ENCODE measurements at places on chromosomes 11 and 22.

- no peak for DNase-seq
Observed at GRCh38 chr22:21030621-21031544, 1.5 kb downstream of the SLC7A4 start.

DNA sequence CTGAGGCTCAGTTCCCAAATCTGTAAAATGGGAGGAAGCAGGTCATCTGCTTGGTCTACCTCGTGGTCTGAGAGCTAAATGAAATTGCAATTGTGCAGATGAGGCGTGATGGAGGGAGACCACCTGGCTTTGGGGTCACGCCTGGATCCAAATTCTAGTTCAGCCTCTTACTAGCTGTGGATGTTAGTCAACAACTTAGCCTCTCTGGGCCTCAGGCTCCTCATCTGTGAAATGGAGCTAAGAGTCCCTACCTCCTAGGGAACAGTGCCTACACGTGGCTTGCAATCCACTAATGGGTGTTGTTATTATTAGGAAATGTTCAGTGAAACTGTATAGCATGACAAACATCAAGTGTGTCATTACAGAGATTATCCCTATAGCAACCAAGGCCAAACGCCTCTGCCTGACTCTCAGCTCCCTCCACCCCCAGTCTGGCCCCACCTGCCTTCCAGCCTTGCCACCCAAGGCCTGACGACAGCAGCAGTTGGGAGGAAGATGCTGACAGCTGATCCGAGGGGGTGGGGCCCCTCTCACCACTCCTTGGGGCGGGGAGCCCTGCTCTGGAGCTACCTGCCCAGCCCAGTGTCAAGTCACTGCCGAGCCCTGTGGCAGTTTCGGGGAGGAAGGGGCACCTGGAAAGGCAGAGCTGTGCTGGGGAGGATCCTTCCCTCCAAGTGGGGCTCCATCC, 1.7 kb upstream of the RHOD start:
- DNase-seq = peak; percentile 96

- DNase-seq = no peak
Observed at GRCh38 chr22:21718499-21718898, 17.1 kb downstream of the YPEL1 start.

DNA sequence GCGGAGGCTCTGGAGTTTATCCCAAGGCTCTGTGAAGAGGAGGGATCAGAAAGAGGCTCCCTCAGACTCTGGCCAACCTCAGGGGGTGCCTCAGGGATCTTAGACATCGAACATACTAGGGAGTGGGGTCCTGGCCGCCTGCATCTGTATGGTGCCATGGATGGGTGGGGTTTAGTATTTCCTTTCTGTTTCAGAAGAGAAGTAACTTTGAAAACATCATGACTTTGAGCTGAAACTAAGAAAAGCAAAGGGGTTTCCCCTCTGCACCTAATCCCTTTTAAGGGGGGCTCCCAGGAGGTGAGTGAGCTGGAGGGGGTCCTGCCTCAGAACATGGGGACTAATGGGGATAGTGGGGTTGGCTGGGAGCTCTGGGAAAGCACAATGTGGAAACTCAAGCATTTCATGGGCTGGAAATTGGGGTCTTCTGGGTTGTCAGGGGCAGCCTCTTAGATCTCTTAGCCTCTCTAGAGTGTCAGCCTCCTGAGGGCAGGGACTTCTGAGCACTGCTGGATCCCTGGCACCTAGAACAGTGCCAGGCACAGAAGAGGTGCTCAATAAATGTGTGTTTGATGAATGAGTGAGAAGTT, 11.8 kb upstream of the SSTR3 start:
- no peak for DNase-seq

GRCh38 chr11:57899378-57899777, 124.3 kb upstream of the OR9Q1 start:
- no peak for DNase-seq
